ENCODE measurements at places on chromosomes 3 and 15.

DNA sequence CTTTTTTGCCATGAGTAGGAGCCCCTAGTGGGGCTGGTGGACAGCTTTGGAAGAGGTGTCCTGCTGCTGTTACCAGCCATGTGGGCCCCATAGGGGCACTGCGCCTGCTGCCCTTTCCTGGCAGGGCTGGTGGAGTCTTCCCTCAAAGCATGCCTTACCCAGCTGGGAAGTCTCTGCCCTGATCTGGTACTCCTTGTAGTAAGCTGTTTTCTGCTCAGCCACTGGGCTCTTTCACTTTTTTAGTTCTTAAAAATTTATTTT is 26.2 kb downstream of the HMCES start:
- DNase-seq, result no peak

DNA sequence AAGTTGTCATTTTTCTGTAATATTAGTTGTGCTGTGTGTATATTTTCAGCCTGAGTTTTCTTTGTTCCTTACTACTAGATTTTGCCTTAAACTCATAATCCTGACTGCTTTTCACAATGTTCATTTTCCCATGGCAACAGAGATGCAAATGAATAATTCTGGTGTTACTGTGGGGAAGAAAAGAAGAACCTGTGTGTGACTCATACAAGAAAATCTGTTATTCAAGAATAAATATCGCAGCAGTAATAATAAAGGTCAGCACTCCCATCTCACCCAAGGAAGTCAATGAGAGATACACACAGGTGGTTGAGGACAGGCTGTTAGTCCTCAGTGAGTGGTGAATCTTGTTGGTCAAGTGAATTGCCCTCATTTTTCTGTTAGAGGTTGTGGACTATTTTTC is 656.6 kb upstream of the NAALADL2 start:
- no peak for DNase-seq

GRCh38 chr3:193560870-193561269 is 6.2 kb upstream of the ATP13A4 start:
- DNase-seq, result no peak

- DNase-seq, result no peak
These were observed 256.6 kb upstream of the CFAP20DC start for GRCh38 chr3:59306436-59306835.

DNA sequence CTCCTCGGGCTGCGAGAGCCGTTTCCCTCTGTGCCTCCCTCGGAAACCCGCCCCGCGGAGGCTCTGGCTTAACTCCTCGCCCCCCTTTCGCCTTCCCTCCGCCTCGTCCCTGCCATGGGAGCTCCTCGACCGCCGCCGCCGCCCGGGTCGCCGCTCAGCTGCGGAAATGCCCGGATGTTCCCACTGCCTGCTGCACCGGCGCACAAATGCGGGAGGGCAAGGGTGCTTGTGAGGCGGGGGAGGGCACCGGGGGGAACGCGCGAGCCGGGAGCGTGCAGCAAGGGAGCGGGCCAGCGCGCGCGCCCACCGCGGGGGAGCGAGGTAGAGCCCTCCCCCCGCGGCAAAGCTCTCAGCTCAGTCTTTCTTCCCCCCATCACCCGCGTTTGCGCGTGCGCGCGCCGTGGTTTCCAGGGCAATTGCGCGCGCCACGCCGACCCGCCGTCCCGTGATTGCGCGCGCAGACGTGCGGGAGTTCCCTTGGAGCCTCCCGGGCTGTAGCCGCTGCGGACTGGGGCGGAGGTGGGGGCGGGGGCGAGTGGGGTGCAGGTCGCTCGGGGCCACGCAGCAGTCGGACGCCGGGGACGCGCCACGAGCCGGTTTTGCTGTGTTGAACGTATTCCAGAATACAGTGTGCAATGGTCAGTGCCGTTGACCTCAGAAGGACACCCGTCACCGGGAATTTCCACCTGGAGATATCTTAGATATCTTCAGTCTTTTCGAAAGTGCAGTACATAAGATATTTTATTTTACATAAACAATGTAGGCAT is at the start of gene DMXL2:
Gene DMXL2 (minus strand): TSS at position 168 of the 767 bp plus-strand sequence. CDS start 226 bp downstream, outside the sequence.
- DNase-seq, result peak; percentile 88

DNA sequence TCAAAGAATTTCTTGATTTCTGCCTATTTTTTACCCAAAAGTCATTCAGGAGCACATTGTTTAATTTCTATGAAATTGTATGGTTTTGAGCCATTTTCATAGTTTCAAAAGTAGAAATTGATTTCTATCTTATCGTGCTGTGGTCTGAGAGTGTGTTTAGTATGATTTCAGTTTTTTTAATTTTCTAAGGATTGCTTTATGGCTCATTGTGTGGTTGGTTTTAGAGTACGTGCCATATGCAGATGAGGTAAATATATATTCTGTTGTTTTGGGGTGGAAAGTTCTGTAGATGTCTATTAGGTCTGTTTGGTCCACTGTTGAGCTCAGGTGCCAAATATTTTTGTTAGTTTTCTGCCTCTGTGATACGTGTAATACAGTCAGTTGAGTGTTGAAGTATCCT is 487.1 kb upstream of the CBLB start:
- no peak for DNase-seq

DNA sequence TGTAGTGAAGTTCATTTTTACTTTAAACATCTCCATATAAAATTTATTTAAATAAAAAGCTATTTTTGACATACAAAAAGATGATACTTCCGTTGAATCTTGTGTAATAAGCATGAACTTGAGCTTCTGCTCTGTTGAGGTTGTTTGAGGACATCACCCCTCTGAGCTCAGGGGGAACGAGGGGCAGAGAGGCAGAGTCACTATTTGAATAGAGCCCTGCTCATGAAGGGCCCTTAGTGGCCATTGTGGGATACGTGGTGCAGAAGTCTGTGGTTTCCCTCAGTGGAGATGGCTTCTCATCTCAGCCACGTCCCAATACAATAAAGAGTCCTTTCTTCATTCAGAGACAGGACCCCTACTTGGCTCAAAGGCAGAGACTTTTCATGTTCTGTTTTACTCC is 10.6 kb downstream of the CEMIP start:
- DNase-seq, result no peak

- DNase-seq, result no peak
These were observed 302.0 kb downstream of the CHST2 start for GRCh38 chr3:143421556-143421955.

DNA sequence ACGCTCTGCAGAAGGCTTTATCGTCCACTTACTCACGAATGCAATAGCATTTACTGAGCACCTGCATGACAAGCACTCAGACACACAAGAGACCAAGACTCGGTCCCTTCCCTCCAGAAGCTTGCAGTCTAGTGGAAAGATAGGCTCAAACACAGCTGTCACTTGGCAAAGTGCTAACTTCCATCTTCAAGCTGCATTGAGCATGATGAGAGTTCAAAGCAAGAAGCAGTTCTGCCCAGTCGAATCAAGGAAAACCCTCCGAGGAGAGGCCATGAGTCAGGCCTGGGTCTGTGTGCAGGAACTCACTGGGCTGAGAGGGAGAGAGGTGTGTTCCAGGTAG is 51.5 kb downstream of the C3orf20 start:
- DNase-seq, result no peak

DNA sequence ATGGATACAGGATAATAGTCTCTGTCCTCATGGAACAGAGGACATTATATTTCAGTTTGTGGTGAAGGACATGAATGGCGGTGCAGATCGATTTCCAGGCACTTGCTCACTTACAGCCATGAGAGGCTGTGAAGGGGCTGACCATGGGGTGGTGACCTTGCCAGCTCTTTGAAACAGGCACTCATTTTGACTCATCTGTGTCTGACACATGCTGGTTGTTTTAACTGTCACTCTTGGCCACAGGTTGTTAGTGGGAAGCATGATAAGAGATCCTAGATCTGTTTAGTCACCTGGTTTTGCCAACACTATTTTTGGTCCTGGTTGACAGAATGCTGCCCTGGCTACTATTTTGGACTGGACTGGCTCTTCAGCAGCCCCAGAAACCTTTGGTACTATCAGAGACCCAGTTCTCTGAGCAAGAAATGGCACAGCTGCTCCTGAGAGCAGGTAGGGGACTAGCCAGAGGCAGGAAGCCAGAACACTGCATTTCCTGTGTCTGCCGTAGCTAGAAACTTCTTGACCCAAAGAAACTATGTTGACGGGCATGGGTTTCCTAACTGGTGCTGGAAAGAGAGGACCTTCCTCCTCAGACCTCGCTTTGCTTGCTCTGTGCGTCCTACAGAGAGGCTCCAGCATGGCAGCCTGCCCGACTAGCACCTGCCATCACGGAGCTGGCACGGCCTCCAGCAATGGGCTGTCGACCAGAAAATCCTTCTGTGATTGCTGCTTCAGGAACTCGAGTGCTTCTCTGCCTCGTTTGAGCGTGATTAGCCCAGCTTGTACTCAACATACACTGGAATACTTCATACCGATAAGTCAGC is 6.3 kb downstream of the PXYLP1 start:
- DNase-seq, result no peak

DNA sequence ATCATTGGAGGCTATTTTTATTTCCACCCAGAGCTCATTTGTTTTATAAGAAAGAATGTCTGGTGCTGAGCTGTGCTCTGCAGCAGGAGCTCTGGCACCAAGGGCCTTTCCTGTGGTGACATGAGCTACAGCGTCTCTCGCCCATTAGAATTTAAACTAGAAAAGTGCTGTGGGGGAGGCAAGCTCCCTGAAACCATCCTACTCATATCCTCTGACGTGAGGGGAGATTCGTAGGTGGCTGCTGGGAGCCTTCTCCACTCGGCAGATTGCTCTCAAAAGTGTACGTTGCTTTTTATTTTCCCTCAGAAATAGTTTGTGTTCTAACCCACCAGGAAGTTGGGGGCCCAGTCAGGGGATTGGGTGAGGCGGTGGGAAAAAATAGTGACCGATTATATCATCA is 76.3 kb upstream of the ARHGEF3 start:
- DNase-seq, result peak; percentile 53

DNA sequence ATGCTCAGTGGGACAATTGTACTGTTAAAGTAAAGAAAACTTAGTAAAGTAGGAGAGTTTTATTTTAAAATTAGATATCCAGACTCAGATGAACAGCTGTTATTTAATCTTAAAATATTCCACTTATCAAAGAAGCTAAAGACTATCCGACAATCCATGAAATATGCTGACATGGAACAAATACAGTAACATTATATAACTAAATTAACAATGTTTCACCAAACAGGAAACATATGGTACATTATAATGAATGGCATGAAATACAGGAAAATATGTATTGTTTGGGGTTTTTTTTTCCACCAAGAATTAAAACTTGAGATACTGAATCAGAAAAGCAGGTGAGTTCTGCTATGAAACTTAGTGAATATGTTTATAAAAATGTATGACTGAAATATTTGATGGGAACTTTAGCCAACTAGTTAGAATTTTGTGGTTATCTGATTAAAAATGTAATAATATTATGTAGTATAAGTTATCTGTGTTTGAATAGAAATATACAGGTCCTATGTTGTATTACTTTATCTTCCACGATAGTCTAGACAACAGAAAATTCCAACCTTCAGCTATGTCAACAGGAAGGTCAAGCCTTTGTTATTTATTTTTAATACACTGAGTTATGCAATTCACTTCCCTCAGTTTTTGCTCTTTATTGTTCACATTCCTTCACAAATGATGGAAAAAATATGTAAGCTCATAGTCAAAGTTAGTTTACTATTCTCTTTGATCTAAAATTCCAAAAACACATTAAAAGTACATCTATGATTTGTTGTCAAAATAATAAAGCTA is 72.7 kb downstream of the UACA start:
- DNase-seq, result no peak

DNA sequence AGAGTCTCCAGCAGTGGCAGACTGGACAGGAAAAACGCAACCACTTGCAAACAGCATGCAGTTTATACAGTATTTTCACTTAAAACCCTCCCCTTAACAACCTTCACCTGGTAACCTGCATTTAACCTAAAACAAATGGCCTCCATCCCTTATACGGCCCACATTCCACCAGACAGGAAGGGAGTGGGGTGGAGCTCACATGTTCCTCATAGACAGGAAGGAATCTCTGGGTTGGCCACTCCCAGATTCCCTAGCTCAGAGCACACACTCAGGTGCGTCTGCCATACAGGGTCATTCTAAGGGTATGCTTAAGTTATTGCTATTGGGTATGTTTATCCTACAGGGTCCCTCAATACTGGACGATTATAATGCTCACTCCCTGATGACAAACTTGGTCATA is 16.8 kb upstream of the ABHD2 start:
- DNase-seq, result no peak

DNA sequence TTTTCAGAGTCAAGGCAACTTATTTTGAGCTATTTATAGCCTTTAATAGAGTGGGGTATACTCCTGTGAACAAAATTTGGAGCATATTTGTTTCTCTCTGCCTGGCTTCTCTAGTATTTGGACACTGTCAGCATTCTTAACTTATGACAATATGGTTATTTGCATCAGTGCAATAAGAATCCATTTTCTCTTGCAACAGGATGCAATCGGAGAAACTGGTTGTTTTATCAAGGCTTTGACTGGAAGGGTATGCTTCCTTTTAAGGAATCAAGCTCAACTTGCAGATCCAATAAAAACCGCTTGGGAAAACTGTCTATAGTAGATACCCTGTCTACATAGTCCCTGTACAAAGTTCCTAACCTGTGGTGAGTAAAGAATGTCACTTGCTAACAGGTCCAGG is 106.7 kb downstream of the DPH6 start:
- no peak for DNase-seq

DNA sequence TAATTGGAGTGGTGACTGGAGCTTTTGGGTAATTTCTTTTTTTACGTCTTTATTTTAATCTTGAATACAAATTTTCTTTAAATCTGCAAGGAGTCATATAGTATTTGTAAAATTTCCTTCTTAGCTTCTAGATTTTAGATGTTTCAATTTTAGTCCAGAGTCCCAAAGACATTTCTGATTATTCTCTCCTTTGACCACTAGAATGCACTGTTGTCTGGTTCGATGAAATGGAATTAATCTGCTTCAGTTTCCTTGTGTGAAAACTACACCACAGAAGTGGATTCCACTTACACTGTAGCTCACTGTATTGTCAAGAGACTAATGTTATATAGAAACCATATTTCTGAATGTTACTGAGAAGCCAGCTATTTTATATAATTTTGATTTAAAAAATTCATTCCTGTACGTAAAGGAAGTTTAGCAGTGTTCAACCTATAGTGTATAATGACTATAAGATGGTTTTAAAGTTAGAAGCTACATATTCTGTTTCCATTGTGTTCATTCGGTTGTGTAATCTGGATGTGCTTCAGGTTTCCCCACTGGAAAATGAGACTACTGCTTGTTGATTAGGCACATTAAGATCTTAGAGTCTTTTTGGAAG is 6.1 kb downstream of the GRAMD1C start:
- peak; percentile 42 for DNase-seq

DNA sequence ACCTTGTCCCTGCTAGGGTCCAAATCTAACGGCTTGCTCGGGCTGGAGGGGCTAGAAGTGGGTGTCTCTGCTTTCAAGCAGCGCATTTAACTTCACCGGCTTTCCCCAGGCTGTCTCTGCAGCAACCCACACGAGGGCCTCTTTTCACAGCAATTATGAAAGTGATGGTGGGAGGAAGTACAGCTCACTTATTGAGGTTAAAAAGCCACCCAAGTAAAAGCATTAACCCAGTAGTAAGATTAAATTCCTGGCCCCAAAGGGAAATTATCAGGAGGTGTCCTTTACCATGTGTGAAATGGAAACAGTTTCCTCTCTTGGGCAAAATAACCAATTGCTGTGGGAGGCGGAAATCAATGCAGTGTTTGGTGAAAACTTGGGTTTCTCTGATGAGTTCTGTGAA is 41.1 kb downstream of the NGRN start:
- DNase-seq, result no peak

- DNase-seq, result no peak
These were observed 4.2 kb upstream of the CHL1 start for GRCh38 chr3:192215-192929.
